ENCODE measurements at places on chromosomes 3 and 15.
A peak's percentile ranks its signal among the peaks of the same experiment; 100 is the strongest.

- no peak for DNase-seq
These were observed 1.1 kb upstream of the VIPR1 start for GRCh38 chr3:42501321-42501680.

GRCh38 chr15:72116731-72117485 is 1.0 kb downstream of the MYO9A start:
- peak; percentile 55 for DNase-seq

DNA sequence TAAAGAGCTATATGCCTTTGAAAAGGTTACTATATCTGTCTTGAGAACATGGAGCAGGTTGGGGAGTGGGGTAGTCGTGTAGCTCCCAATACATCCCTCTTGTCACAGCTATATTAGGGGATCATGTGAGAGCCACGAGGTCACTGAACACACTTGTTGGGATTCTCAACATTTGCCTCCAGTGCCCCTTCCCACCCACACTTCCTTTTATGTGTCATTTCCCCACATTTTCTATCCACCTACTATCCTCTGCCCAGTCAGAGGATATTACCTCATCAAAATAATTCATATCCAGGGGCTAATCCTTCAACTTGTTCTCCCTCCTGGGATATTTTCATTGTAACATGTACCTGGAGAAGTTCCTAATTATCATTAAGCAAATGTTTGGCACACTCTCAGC is 85.0 kb downstream of the CYP19A1 start:
- no peak for DNase-seq

- DNase-seq: no peak
These were observed 20.5 kb downstream of the BOC start for GRCh38 chr3:113231827-113232253.

- no peak for DNase-seq
These were observed 322.6 kb downstream of the MEX3B start for GRCh38 chr15:81723113-81723651.

DNA sequence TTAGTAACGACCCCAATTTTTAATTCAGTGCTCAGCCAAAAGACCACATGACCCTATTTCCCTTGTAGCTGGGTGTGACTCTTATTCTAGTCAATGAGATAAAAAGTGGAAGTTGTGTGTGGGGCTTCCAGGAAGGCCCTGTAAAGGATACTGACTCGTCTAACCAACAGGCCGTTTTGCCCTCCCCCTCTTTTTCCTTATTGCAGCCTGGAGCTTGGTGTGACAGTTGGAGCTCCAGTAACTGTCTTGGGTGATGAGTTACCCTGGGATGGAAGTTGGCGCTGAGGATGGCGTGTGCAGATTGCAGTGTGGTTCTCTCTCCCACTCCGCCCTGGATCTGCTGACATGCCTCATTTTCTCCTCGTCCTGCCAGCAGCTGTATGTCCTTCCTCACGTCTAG is 209.3 kb upstream of the PROK2 start:
- DNase-seq: peak; percentile 5

All from OCI-M1 (cell line).